NB4 (cell line): ENCODE measurements at places on chromosomes 3 and 15.
A peak's percentile ranks its signal among the peaks of the same experiment; 100 is the strongest.

GRCh38 chr3:17771177-17772017 is 29.0 kb upstream of the TBC1D5 start:
- peak; percentile 48 for DNase-seq

DNA sequence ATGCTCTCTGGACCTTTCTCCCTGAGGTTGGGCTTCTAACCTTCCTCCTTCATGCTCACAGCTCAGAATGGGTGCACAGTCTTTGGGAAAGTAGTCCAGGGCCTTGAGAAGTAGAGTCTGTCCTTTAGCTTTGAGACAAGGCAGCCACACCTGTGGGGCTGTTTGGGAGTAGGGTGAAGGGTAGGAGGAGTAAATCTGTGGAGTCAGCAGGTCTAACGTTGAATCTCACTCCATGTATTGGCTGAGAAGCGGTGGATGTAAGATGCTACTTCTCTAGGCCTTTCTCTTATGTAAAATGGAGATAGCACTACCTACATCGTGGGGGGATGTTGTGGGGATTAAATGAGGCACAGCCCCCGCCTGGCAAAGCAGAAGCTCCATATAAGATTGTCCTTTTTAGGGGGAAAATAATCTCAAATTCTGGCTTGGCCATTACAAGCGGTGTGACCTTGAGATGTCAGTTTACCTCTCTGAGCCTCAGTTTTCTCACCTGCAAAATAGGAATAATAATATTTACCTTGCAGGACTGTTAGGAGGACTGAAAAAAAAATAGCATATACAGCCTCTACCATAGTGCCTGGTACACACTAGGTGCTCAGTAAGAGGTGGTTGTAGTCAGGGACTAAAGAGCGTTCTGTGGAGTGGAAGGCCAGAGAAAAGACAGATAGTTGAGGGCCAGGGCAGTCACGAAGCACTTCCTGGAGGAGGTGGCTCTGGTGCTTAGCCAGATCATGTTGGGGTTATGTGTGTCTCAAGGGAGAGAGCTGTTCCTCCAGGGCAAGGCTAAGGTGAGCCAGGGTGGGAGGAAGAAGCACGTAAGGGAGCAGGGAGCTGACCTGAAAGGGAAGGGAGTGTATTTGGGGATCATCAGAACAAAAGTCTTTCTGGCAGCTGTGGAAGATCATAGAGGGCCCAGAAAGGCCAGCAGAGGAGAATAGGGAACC is 82.8 kb upstream of the MRPS22 start:
- DNase-seq: no peak

GRCh38 chr3:131393051-131393450 is 11.5 kb downstream of the NUDT16 start:
- no peak for DNase-seq

- no peak for DNase-seq
These were observed 1.1 kb upstream of the EPHB3 start for GRCh38 chr3:184560531-184560930.

GRCh38 chr3:191688756-191689433 is 227.9 kb downstream of the PYDC2 start:
- DNase-seq: no peak

DNA sequence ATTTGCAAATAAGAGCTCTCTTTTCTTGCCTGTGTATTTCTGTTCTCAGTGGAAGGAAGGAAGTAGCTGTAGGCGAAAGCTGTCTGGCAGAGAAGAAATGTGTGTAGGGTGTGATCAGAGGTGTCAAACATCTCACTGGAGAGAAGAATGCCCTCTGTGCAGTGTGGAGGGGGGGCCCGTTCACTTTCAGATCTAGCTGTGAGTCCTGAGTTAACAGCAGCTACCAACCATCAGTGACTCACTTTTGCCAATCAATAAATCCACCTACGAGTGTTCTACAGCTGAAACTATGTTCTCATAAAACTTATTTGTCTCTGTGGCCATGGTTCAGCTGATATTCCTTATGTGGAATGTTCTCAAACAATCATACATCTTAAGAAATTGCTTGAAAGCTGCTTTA is 103.7 kb downstream of the FRMD4B start:
- DNase-seq: no peak

GRCh38 chr3:73954506-73954905 is 329.8 kb upstream of the PDZRN3 start:
- DNase-seq: no peak

DNA sequence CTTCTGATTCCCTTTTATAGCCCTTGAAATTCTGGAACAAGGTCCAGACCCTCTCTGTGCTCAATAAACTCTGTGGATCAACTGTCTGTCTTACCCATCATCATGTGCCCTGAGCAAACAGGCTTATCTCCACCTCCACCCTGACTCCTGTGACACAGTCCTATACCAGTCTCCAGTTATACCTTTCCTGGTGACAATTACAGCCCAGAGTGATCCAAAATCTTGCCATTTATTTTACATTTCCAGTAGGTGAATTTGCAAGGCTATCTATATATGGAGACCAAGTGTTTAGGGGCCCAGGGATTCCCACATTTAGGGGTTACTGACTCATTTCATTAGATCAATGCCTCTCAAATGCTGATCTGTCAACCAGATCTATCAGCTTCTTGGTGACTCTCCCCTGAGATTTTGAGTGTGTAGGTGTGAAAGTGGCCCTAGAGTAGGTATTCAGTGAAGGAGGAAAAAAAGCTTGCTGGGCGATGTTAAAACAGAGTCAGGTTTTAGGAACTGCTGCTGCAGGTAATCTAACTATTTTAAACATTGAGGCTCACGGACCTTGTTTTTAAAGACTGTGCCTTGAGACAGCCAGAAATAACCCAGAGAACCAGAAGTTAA is 229.6 kb upstream of the WNT5A start:
- DNase-seq: no peak

GRCh38 chr15:75065467-75065850 is 42.1 kb downstream of the PPCDC start:
- DNase-seq: no peak

GRCh38 chr3:38131621-38132369 is 5.1 kb downstream of the ACAA1 start:
- DNase-seq: peak; percentile 57

DNA sequence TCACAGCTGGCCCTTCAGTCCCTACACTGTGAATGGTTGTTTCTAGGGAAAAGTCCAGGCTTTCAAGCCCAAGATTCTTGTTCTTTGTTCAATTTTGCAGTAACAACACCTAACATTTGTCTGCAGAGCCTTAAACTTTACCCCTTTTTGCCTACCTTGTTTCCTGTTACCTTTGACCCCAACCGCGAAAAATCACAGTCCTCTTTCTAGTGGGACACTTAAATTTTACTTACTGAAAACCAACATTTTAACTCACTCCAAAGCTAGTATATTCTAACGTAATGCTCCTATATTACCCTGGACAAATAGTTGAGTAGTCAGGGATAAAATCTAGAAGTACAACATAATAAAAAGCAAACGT is 649 bp upstream of the PIK3CB start:
- DNase-seq: no peak

DNA sequence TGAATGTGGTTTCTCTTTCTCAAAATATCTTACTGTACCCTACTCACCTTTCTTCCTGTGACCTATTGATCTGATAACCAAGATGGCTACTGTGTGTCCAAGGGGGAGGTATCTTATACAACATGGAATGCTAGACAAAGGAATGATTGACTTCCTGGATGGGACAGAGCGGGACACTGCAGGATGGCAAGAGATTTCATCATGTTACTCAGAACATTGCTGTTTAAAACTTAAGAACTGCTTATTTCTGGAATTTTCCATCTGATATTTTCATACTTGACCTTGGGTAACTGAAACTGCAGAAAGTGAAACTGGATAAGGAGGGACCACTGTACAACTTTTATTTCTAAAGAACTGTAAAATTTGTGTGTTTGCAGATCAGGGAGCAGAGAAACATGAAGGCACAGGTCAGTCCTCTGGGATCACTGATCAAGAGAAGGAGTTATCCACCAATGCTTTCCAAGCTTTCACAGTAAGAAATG is 18.5 kb downstream of the CNOT10 start:
- no peak for DNase-seq

DNA sequence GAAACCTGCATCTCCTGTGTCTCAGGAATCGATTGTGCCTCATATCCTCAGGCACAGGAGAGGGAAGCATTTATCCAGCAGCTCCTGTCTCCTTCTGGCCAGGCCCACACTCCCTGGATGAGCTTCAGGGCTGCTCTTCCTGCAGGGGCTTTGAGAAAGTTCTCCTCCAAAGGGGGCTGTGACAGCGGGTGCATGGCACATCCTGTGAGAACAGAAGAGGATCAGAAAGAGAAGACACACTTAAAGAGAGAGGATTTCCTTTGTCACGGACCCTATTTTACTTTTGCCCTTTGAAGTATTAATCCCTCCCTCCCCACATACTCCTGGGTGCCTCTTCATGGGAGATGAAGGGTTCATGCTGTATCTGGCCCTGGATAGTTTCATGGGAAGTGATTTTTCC is 46.0 kb downstream of the MFSD1 start:
- no peak for DNase-seq

GRCh38 chr15:55457401-55458022 is 49.2 kb downstream of the PIERCE2 start:
- no peak for DNase-seq

GRCh38 chr3:11574981-11575669 is 68.6 kb downstream of the VGLL4 start:
- no peak for DNase-seq

DNA sequence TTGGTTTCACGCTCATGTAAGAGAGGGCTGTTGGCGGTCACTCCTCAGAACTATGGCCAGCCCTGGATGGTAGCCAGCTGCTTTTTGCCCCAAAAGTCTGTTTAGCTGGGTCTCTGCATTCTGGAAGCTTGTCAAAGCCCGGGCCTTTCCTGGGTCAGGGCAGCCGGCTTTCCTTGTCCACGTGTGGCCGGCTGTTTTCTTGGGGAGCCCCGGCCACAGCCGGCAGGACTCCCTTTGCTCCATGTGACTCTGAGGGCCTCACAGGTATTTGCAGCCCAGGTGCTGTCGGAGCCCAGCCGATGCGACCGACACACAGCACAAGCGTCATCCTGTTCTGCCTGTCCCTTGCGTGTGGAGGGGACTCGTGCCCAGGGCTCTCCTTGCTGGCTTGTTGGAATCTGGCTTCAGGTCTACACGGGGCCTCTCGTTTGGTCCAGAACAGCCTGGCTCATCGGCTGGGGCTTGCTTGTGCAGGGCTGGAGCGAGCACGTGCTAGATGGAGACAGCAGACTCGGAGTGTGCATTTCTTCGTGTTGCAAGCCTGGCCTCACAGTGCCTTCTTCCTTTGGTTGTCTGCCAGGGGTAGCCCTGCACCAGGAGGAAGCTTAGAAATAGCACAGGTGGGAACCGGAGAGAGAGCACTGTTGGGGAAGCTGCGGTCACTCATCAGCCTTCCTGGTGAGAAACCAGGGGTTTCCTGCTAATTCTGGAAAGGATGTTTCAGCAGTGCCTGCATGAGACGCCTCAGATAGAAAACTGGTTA is 51.5 kb downstream of the PGPEP1L start:
- DNase-seq: no peak

DNA sequence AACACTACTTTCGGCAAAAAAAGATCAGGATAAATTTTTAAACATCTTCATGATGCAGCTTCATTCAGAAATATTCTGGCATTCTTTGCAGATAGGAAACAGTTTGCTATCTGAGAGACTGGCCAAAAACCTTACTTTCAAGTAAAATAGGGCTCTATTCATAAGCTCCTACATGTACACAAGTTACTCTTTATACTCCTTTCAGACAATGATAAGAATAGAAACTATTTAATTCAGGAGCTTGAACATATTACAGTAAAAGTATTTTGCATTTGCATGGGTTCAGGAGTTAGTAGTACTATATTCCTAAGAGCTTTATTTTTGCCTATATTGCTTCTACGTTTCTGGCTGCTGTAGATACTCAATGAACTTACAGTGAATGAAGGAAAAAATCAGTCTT is 70.5 kb downstream of the PLOD2 start:
- DNase-seq: no peak

DNA sequence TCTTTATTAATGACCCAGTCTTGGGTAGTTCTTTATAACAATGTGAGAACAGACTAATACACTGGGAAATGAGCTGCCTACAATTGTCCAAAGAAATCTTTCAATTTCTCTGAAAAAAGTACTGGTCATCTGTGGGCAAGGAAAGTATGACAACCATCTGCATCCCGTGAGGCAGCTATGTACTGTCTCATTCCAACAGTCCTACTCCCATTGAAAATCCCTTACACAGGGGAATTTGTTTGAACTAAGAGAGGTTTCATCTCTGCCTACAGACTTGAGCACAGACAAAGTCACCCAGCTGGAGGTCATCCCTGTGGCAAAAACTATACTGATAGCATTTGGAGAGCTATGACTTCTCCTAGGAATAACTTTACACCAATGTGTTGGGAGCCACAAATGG is 27.1 kb downstream of the SHC4 start:
- DNase-seq: no peak

DNA sequence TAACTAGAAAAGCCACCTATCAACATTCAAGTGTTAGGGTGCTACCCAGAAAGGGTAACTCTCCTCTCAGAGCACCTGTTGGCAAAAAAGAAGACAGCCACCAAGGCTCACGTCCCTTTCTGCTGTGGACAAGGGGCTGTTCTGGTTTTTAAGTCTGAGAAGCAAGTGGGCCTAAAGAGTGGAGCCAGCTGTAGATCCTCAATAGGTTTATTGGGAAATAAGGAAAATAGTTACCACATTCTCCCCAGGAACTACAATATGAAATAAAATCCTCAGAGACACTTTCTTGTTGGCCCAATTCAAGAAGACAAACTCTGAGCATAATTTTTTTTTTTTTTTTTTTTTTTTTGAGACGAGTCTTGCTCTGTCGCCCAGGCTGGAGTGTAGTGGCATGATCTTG is 35.8 kb downstream of the LRIG1 start:
- DNase-seq: no peak

DNA sequence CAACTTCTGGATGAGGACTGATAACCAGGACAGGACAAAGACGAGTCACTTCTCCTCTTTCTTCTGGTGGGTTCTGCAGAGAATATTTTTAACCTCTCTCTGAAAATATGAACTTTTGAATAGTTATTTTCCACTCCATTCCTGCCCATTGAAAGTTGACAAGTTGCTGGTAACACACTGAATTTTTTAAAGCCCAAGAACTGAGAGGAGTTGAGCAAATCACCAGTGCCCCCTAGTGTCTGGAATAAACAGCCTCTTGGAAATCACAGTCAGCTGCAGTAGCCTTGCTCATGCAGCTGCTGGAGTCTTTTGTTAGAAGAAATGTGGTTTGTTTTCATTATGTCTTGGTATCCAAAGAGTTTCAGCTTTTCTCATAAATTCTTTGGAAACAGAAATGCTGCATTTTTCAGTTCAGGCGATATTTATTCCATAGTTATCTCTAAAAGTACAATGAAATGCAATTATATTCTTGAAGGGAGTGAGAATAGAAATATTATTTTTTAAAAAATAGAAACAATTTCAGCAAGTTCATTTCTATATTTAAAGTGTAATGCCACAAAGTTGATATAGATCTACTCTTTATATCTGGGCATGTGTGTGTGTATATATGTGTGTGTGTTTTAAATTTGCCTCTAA is 741.0 kb upstream of the CBLB start:
- peak; percentile 66 for DNase-seq

GRCh38 chr3:188749010-188749617 is 422.7 kb upstream of the TPRG1 start:
- DNase-seq: peak; percentile 47

- no peak for DNase-seq
These were observed 88.6 kb upstream of the COL6A5 start for GRCh38 chr3:130256821-130257340.

- DNase-seq: no peak
These were observed 26.7 kb upstream of the CCDC50 start for GRCh38 chr3:191302451-191302850.
